Activated CD4-positive, alpha-beta T cell treated with anti-CD3 and anti-CD28 coated beads, Interleukin-2, amount 50 U/mL, for 24 hours (primary cell): ENCODE measurements at places on chromosomes 7 and 10.

DNA sequence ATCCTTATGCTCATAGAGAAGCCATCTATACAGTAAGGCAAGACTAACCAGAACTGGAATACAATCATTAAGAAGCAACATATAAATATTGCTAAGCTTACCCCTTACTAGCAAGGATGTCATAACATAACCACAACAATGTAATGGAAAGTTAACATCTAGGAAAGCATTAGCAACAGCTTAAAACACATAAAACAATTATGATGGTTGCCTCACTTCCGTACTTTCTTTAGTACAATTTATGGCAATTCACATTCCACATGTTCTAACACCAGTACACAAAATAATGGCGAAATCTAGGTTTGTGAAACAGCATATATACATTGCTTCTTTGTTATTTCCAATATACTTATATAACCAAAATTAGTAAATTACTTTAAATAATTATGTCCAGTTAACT is 195.0 kb downstream of the AHR start:
- DNase-seq, result no peak

DNA sequence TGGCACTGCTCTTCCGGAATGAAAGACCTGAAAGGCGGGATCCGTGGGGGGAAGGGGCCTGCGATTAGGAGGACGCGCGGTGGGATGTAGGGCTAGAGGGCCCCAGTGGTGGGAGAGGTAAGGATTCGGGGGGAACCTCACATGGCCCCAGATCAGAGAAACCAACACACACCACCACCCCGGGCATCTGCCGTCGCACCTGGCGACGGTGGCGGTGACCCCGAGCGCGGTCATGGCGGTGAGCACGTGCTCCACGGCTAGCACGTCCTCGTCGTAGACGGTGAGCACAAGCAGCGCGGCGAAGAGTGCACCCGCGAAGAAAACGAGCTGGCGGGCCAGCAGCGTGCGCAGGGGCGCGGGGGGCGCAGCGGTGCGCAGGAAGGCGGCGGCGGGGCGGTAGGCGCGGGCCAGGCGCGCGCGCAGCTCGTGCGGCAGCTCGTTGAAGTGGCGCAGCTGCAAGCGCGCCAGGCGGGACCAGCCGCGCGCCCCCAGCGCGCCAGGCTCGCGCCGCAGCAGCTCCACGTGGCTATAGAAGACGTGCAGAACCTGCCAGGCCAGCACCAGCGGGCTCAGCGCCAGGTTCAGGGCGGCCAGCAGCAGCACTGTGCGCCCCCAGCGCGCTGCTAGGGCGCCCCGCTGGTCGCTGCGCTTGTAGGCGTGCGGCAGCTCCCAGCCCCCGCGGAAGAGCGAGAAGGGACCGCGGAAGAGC is 5.7 kb downstream of the ATG9B start:
- no peak for DNase-seq

- no peak for DNase-seq
These were observed 27.8 kb downstream of the TMEM236 start for GRCh38 chr10:17779784-17780183.

- no peak for DNase-seq
These were observed 23.6 kb upstream of the HYAL4 start for GRCh38 chr7:123821320-123821719.

- DNase-seq, result no peak
These were observed 26.9 kb upstream of the NRBF2 start for GRCh38 chr10:63106111-63106755.

DNA sequence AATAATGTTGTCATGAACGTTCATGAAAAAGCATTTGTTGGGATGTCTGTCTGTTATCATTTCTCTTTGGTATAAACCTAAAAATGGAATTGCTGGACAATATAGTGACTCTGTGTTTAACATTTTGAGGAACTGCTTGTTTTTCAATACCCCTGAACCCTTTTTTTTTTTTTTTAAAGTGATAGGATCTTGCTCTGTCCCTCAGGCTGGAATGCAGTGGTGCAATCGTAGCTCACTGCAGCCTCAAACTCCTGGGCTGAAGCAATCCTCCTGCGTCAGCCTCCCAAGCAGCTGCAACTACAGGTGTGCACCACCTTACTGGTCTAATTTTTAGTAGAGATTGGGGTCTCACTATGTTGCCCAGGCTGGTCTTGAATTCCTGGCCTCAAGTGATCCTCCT is 15.1 kb upstream of the LMTK2 start:
- DNase-seq, result no peak

DNA sequence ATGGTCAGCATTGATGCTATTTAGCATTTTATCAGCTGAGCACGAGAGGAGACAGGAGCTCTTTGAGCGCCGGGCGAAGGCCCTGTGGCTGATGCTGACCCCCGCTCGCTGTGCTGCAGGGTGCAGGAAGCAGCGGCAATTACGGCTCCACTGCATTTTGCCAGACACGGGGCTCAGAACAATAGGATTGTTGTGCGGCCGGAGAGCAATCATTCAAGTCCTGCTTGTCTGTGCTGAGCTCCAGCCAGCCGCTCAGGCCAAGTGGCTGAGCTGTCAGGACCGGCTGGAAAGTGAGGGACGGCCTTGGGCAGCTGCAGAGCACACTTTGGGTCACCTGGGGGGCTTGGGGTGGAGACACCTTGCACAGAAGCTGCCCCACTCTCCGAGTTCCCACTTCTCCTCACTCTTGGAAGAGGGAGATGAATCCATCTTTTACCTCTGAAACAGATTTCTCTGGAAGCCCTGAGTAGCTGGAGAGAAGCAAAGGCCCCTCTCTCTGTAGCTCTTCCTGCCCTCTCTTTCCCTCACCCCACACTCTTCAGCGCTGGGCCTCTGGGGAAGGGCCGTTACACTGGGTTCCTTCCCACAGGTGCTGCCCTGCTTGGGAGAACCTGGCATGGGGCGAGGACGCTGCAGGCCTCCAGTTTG is 17.3 kb upstream of the ADARB2 start:
- no peak for DNase-seq

DNA sequence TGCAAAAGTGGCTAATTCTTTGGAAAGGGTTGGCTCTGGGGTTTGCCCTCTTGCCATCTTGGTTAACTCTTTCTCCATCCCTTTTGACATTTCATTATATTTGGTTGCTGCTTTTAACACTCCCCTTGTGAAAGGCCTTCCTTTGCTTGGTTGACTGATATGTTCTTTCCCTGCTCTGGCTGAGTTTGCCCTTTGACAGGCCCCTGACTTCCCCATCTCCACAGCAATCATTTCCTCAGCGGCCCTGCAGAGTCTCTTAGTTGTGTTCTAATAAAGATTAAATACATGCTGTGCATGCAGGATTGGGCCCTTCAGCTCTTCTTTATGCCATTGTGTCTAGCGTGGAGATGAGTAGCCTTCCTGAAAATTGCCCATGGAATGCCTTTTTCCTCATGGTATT is 84.5 kb upstream of the CSTF2T start:
- no peak for DNase-seq

GRCh38 chr10:54607983-54608382 is 193.0 kb downstream of the PCDH15 start:
- no peak for DNase-seq

GRCh38 chr7:35993113-35993512 is 159.9 kb upstream of the EEPD1 start:
- DNase-seq, result no peak

DNA sequence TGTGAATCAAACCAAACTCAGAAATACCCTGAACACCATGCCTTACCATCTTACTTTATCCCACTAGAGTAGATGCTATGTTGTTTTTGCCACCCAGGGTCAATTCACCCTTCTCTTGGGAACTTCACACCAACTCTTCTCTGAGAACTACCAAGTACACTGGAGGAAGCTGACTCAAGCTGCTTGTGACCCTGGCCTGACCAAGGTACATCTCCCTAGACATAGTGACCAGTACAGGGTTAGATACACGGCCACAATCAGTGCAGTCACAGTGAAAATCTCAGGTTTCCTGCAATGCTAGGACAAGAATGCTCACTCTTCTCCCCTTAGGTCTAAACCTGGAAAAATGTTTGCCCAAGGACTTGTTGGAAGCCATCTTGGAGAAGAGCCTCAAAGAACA is 31.8 kb downstream of the EZH2 start:
- DNase-seq, result no peak

- DNase-seq, result no peak
These were observed 651 bp downstream of the AFAP1L2 start for GRCh38 chr10:114403541-114404161.

DNA sequence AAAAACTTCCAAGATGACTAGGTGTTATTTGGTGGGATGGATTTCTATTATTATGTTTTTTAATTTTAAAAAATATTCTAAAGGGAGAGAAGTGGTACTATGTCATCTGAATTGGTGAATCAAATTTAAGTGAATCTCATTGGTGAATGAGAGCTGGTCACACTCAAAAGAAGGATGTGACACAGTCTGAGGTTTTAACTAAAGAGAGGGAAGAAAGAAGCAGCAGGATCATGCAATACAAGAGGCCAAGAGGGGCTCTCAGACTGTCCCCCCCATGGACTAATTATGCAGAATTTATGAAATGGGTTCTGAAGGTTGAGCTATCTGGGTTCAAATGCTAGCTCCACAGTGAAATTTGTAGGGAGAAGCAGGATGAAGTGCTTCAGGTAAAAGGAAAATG is 16.2 kb downstream of the MACC1 start:
- no peak for DNase-seq

GRCh38 chr10:17387861-17388503 is 66.4 kb downstream of the ST8SIA6 start:
- no peak for DNase-seq

DNA sequence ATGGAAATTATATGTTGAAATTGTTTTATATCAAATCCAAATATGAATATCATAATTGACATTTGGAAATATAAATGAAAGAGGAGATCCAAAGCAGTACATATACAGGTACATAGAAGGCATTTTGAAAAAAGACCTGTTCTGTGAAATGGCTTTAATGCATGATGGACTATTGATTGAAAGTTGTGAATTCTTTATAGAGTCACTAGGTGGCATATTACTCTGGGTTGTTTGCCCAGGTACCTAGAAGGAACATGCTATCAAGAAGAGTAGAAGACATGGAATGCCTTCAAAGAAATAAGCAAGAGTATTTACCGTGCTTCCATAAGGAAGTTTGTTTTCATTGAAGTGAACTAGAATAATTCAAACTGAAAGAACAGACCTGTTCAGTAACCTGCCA is 160.0 kb upstream of the ANK3 start:
- DNase-seq, result no peak

GRCh38 chr7:92699560-92699959 is 109.4 kb upstream of the FAM133B start:
- no peak for DNase-seq

DNA sequence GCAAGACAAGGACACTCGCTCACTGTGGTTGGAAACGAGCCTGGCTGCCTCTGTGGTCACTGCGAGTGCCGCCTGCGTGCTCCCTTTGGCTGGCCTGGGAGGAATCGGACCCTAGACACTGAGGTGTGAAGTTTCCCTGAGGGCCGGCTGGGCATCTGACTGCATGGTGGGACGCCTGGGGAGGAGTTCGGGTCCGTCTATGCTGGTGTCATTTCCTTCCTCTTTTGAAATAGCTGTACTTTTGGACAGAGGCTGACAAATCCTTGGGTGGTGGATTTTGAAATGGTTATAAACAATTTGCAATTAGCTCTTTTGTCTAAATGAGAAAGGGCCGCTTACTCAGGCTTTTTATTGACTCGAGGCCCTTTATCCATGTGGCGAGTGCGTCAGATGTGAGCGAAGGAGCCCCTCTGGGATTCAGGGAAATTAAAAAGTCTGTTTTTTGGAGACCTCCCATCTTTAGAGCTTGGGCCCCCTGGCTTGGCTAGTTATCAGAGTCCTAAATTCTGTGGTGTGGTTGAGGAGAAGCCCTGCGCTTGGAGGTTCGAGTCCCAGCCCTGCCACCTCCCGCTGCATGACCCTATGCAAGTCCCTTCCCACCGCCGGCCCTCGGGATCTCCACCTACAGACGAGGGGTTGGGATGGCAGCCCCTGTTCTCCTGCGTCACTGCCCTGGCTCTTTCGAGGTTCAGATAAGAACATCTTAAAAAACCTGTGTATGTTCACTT is 147.1 kb downstream of the RGS10 start:
- no peak for DNase-seq

- DNase-seq, result no peak
These were observed 114.8 kb downstream of the JAZF1 start for GRCh38 chr7:28065721-28066285.

- no peak for DNase-seq
These were observed 196.1 kb upstream of the KLF14 start for GRCh38 chr7:130929896-130930659.

GRCh38 chr10:104300736-104301292 is 31.8 kb downstream of the GSTO2 start:
- DNase-seq, result no peak

DNA sequence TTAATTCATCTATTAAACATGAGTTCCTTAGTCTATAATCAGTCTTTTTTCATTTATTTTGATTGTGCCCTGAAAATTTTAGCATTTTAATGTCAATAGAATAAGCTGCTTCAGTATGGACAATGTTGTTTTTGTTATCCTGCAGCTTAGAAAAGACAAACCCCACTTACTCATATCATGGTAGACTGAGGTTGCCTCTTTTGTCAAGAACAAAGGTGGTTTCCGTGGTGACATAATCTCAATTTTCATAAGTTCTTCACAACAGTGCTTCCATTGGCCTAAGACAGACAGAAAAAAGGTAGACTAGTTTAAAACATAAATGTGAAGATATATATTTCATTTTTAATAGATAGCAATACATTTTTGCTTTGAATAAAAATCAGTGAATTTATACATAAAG is 69.1 kb downstream of the RTKN2 start:
- no peak for DNase-seq

DNA sequence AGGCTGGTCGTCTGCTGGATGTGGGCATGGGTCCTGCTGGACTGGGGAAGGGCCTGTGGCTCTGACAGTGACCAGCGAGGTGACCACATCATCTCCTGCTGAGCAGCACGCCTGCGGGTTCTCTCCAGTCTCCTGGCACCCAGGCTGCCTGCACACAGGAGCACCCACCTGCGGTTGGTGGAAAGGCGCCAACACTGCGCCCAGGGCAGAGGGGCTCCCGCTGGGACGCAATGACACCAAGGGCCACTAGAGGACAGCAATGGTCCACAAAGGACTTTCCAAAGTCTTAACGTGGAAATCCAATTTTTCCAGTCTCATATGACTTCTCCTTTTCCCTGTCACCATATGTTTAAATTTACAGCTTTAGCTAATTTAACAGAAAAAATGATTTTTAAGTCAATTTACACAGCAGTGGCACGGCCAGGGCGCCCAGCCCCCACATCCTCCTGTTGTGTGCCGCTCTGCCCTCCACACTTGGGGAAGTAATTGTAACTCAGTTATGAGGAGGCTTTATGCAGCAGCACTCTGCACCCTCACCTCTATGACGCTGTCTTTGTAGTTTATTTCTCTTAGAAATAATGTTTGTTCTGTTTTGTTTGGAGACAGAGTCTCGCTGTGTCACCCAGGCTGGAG is 38.1 kb downstream of the CFAP46 start:
- DNase-seq, result no peak

DNA sequence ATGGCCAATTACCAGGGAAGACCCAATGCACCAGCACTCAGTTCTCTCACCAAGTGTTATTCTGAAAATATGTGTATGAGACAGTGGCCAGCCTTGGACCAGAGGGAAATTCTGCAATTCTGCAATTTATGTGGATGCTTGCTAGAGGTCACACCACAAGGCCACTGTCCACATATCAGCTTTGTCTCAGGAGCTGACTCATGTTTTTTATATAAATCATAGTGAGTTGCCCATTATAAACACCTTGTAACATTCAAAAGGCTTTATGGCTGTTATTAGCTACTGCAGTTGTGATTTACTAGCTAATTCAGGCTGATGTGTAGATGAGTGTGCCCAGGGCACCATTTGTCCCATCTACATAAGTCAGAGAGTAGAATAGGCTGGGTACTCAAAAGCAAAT is 649.0 kb downstream of the LRMDA start:
- no peak for DNase-seq
